ENCODE measurements at places on chromosomes 4 and X.

DNA sequence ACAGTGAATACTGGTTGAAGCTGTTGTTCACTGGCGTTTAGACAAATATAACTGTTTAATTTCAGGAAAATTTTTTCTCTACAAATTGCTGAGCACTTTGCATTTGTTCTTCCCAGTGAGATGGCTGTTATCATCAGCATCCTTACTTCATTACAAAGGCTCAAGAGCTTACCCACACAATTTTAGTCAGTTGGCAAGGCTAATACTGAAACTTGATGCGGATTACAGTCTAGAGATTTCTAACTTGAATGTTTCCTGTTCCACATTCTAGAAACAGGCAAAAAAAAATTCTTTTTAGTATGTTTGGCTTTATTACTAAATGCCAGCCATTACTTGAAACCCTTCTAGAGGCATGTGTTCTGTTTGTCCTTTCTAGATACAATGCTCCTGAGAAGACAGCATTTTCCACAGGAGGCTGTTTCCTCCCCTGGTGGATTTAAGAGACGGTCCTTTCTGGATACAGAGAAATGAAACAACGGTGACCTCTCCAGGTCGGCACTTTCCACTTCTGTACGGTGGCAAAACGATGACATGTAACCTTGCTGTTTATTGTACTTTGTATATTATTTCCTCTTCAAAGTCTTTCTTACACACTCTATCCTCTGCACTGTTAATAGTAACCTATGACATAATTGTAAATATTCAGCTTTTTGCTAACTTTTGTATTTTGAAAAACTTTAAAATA is 80.9 kb downstream of the RFC1 start:
- no peak for DNase-seq

- no peak for DNase-seq
Measured at GRCh38 chr4:137519406-137519805, 12.9 kb downstream of the PCDH18 start.

- no peak for DNase-seq
Measured at GRCh38 chrX:7191681-7192110, 43.7 kb upstream of the PUDP start.

DNA sequence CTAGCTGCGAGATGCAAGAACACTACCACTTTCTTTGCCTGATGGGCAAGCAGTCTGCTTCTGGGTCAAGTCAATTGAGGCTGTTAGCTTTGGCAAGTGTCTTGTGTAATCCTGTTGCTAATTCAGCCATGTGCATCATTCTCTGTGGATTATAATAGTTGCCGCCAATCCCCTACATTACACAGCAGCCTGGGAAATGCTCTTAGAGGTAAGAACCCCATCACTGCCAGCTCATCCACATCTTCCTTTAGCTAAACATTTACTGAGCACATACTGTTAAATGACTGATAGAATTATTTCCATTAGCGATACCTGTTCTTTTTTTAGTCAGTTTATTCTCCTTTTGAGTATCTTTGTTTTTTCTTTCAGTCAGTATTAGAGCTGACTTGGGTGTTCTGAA is 116.2 kb downstream of the CBR4 start:
- no peak for DNase-seq

DNA sequence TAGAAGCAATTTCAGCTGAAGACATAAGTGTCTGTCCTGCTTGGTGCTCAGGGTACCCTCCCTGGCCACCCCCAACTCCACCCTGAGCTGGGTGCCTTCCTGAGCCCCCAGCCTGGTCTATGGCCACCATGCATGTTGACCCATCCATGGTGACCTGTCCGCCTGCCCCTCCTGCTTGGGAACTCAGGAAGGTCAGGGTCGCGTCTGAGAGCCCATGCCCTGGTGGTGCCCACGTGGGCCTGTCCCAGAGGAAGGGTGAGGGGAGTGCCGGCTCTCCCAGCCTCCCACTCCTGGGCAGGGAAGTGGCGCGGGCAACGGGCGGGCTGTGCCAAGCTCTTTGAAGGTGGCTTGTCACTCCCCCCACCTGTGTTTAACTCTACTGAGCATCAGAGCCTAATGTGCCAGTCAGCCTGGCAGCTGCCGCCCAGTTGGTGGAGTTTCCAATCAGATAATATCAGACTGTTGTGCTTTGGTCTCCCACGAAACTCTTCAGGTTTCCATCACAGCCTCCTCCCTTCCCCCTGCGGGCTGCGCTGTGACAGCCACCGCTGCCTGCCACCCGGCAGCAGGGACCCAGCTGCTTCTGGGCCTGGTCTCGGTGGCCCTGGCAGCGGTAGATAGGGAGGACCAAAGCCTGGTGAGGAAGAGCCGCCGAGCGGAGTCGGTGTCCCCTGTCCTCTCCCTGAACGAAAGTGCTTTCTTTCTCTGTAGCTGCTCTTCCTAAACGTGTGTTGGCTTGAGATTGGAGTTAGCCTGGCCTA is 4.8 kb downstream of the SH3BP2 start:
- DNase-seq = no peak

GRCh38 chr4:183906489-183906738 is 1.3 kb downstream of the STOX2 start:
- no peak for DNase-seq

- DNase-seq = no peak
Measured at GRCh38 chrX:111823703-111824102, 52.3 kb upstream of the TRPC5OS start.

DNA sequence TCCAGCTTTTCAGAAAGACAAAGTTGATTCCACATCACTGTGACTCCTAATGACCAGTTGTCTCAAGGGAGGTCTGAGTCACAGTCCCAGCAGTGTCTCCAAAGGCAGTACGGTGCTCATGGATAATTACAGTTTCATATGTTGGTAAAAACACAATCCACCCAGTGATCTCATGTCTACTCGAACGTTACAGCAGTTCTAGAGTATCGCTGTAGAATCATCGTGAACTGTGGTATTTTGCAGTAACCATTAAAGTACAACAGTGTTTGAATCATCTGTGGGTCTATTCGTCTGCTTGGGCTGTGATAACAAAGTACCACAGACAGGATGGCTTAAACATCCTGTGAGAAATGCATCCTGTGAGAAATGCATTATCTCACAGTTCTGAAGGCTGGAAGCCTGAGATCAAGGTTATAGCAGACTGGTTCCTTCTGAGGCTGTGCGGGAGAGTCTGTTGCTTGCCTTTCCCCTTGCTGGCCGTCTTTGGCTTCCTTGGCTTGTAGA is 121.1 kb upstream of the SORBS2 start:
- DNase-seq = no peak

Measured in activated T-helper 1 cell treated with anti-CD3 and anti-CD28 coated beads, Interleukin-2, amount 50 U/mL, for 16 hours (primary cell).